B cell (primary cell): ENCODE measurements at places on chromosomes 13 and 19. TPM values are rescaled to one million over a fixed set of nuclear protein-coding genes. Genes with fewer than 3 reads are reported as not detected.

RDH8 gene
- total RNA-seq = not detected in 2 replicates

CCDC9 gene
- 52.5 and 54.7 TPM in 2 replicates for total RNA-seq

CD70 gene
- total RNA-seq = 48.5 and 49.1 TPM in 2 replicates

GNA15 gene
- 0.37 TPM in 1 of 2 replicates, not detected in the other for total RNA-seq

GZMM gene
- total RNA-seq = 0.34 TPM in 1 of 2 replicates, not detected in the other

GGACT gene
- total RNA-seq = 2.9 and 3.5 TPM in 2 replicates

ADGRE1 gene
- total RNA-seq = 0.24 TPM in 1 of 2 replicates, not detected in the other

ZNF701 gene
- 48.8 and 49.2 TPM in 2 replicates for total RNA-seq

CNN1 gene
- total RNA-seq = not detected in 2 replicates

SUPT5H gene
- total RNA-seq = 195 and 203 TPM in 2 replicates

BICRA gene
- total RNA-seq = 26.7 and 34.7 TPM in 2 replicates

OR7A5 gene
- total RNA-seq = not detected in 2 replicates

ATP4B gene
- not detected in 2 replicates for total RNA-seq

DNA sequence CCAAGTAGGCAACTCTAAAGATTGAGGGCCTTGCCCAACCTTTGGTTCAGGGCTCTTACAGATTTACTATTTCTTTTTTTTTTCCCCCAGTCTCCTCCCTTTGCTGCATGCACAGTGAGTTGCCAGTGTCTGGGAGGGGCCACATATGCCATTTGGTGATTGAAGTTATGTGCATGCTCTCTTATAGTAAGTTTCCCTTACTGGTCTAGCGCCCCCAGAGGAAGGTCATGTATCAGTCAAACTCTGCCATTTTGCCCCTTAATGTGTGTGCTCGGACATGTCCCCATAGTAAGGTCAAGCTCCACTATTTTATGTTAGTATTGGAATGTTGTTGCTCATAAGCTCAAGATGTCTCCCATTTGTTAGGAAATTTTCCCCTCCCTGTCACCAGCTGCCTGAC, 1138.0 kb upstream of the SLC10A2 start:
- no peak for DNase-seq

DNA sequence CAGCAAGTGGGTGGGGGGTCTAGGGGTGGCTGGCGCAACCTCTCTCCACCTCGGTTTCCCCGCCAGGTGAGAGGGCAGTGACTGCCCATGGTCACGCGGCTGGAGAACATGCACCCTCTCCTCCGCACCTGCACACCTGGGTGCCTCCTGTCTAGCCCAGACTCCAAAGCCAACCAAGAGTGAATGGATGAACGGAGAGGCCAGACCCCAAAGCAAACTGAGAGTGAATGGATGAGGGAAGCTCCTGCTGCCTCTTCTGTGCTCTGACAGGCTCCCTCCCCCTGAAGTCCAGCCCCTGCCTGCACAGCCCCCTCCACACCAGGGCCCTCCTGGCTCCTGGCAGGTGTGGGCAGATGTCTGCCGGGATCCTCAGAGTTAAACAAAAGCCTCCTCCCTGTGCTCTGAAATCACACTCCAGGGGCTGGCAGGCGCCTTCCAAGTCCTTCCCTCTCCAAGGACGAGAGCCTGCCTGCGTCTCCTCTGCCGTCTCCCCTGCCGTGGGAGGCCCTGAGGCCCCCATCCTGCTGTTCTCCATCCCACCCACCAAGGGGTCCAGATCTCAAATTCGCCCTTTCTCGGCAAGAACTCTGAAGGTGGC, 2.2 kb downstream of the SBNO2 start:
- DNase-seq = no peak

GRCh38 chr13:98476106-98476505, 100.8 kb downstream of the STK24 start:
- DNase-seq = no peak

DNA sequence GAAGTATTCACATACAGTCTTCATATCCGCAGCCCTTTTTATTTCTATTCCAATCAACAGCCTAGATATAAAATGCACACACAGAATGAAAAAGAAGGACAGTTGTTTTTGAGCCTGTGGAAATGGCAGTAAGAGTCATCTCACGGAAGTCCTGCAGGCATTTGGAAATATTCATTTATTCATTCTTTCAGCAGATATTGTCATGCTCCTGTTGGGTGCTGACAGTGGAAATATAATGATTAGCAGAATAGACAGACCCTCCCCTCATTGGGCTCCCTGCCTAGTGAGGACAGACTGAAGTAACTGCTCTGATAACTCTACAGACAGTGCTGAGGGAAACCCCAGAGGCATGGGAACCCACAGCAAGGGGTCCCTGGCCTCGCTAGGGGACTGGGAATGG, 392.3 kb downstream of the FOXO1 start:
- DNase-seq = no peak

DNA sequence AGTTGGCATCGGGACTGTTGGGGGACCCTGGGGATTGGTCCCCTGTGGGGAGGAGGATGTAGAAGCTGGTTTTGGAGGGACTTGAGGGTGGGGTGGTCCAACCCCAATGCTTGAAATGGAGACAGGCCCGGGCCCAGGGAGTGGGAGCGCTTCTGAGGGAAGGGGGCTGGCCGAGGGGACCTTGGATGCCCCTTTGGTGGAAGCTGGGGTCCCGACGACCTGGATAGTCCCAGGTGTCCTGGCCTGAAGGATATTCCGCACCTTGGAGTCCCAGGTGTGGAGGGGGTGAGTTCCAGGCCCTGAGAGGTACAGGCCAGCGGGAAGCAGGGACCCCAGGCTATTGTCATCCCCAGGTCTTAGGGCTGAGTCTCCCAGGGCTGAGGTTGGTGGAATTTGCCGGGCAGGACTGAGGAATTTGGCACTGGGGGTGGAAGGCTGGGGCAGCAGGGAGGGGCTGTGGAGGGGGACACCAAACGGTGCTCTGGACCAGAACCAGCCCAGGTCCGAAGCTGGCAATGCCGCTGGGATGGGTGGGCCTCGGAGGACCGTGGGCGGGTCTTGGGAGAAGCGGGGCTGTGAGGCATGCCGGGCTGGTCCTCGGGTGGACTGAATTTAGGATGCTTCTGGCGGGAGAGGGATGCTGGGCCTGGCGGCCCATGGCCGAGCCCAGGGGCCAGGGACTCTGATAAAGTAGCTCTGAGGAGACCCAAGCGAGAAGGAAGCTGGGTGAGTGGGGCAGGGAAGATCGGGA, 1.8 kb downstream of the HDGFL2 start:
- no peak for DNase-seq

GRCh38 chr19:41897820-41898219, 14.8 kb downstream of the ARHGEF1 start:
- DNase-seq = no peak

GRCh38 chr19:29560313-29561075, 34.7 kb downstream of the VSTM2B start:
- DNase-seq = no peak

DNA sequence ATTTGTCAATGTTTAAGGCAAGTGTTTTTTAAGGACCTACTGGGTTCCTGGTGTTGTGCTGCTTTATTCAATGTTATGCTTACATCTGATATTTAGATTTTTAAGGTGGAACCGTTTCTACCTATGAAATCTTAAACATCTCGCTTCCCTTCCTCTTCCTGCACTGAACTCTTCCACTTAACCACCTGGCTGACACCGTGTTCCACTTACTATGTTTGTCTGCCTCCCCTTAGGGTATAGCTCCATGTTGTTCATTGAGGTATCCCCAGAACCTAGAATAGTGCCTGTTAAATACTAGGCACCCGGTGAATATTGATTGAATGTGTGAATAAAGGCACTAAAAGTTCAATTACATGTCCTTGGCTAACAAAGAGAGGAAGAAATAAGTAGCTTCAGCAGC, 104.9 kb downstream of the RNF17 start:
- DNase-seq = no peak

GRCh38 chr13:88005188-88005587, 334.0 kb downstream of the SLITRK5 start:
- DNase-seq = no peak

- no peak for DNase-seq
Observed at GRCh38 chr19:38744874-38745273, 600 bp upstream of the CAPN12 start.

- DNase-seq = no peak
Observed at GRCh38 chr19:30207357-30207756, 164.8 kb upstream of the ZNF536 start.

DNA sequence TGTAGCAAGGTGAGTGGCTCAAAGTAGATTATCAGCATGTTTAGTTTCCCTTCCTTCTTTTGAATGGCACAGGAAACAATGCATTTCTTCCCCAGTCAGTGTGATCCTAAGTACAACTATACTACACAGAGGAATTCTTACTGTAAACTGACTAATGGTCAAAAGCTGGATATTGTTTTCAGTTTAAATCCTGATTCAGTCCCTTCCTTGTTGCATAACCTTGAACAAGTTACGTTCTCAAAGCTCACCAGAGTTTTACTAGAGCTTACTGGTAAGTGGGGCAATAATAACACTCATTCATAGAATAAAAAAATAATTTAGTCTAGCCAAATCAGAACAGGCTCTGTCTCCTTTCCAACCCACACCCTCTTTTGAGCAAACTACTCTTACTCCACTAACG, 180.1 kb downstream of the POSTN start:
- DNase-seq = no peak

- DNase-seq = no peak
Observed at GRCh38 chr13:43516401-43516833, 270.4 kb downstream of the ENOX1 start.

- no peak for DNase-seq
Observed at GRCh38 chr19:35797663-35798062, 15.0 kb downstream of the PRODH2 start.

DNA sequence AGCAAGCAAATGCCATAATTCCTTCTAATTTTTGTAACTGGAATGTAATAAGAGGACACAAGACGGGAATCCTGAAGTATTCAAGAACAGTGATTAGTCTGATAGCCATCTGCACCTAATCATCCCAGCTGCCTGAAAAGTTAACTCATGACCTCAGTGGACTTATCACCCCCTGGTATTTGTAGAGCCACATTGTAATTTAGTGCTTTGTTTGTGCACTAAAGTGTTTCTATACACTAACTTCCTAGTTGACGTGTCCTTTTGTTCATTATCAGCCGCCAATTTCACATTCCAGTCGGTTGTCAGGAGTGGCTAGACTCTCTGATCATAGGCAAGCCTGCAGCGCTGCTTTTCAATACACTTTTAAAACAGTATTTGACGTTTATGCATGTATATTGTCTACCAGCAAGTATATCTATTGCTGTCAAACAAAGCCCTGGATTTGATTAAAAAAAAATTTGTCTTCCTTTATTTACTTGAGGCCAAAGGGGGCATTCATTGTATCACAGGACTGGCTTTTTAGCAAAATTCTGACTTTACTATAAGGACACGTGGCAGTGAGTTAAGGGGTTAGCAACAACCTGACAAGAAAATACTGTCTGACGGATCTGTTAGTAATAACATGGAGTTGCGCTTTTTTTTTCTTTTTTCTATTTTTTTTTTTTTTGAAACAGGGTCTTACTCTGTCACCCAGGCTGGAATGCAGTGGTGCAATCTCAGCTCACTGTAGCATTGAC, 10.4 kb upstream of the SOX21 start:
- no peak for DNase-seq

DNA sequence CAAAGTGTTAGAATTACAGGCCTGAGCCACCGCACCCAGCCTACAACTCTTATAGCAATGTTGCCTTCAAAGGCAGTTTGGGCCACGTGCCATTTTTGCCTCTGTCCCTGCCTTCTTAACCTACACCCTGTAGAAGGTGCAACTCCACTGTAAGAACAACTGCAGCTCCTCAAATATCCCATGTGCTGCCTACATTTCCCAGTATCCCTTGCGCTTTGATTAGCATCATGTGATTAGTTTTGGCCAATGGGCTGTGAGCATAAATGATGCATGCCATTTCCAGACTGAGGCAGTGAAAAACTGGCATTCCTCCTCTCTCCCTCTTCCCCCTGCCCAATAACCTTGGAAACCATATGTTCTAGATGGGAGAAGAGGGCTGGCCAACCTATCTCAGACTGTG, 75.2 kb upstream of the MRI1 start:
- no peak for DNase-seq

- DNase-seq = no peak
Observed at GRCh38 chr19:8526345-8527091, 12.6 kb upstream of the ZNF414 start.

- no peak for DNase-seq
Observed at GRCh38 chr13:37656247-37656940, 57.8 kb upstream of the POSTN start.

DNA sequence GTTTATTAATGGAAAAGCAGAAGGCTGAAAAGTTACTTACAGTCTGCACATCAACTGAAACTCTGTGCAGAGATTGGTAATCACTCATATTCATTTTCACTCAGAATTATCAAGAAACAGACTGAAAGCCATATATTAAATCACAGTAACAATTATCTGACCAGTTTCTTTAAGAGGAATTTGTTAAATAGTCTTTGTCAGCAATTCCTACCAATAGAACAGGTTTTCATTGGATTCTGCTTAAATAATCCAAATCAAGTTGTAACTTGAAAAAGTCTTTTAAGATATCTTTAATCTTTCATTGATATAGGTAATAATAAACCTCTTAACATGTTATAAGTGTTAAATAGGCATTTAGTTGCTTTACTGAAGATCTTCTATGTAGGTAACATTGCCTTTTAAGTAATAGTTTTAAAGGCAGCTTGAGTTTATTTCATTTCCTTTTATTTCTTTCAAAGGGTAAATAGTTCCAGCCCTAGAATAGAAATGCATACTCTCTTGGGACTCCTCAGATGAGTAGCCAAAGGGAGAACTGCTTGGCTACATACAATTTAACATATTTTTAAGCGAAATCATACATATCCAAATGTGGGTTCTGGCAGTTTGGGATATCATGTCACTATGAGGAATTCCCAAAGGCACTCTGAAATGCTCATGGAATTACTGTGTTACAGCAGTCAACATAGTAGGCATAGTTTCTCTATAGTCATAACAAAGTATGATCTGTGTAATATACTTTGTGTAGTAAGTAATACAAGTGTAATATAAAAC, 326.0 kb upstream of the SPRY2 start:
- DNase-seq = no peak

GRCh38 chr19:19597809-19598306, 20.6 kb downstream of the PBX4 start:
- DNase-seq = peak; percentile 76

- DNase-seq = no peak
Observed at GRCh38 chr13:94993616-94994015, 281.3 kb upstream of the SOX21 start.

GRCh38 chr19:7699417-7700401, 2.2 kb downstream of the FCER2 start:
- DNase-seq = peak; percentile 62

DNA sequence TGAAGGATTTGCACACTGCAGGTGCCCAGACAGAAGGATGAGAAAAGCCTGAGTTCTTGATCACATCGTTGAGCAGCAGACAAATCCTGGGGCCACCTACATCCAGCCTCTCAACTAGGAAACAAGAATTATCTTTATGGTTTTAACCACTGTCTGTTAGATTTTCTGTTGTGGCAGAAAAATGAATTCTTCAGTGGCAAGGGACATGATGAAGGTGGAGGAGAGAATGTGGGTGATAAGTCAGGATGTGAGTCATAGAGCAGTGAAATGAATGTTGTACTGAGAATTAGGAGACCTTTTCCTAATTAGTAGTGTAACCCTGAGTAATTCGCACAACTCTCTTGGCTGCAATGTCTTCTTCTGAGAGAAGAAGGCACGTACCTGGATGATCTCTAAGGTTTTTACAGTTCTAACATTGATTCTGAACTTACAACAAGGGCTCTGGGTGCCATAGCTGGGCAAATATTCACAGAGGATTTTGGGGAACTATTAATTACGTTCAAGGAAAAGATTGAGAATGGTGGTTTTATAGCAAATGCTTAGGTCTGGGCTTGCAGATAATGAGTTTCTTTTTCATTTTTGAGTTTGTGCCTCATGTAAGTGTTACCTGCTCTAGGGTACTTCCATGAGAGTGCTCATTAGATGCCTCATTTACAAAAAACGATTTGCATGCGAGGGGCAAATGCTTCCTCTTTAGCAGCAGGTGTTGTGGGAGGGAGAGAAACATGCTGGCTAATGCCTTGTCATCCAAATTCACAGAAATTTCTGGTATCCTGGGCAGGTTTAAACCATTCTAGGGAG, 111.0 kb upstream of the KL start:
- DNase-seq = peak; percentile 37
